Natural killer cell treated with Interleukin-12 subunit alpha and Interleukin-12 subunit beta and Interleukin-15 and Interleukin-18, amount 100 ng/mL, for 72 hours (primary cell): ENCODE measurements at places on chromosomes 4 and X.

GRCh38 chrX:134457708-134458107 is 2.3 kb upstream of the HPRT1 start:
- DNase-seq: no peak

DNA sequence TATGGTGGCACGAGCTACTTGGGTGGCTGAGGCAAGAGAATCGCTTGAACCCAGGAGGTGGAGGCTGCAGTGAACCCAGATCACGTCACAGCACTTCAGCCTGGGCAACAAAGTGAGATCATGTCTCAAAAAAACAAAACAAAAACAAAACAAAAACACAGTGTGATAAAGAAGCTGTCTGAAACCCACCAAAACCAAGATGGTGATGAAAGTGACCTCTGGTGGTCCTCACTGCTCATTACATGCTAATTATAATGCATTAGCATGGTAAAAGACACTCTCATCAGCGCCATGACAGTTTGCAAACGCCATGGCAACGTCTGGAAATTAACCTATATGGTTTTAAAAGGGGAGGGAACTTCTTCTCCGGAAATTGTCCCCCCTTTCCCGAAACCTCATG is 29.4 kb upstream of the OPHN1 start:
- DNase-seq: peak; percentile 68

GRCh38 chr4:16532240-16532970 is 306.1 kb upstream of the TAPT1 start:
- no peak for DNase-seq

DNA sequence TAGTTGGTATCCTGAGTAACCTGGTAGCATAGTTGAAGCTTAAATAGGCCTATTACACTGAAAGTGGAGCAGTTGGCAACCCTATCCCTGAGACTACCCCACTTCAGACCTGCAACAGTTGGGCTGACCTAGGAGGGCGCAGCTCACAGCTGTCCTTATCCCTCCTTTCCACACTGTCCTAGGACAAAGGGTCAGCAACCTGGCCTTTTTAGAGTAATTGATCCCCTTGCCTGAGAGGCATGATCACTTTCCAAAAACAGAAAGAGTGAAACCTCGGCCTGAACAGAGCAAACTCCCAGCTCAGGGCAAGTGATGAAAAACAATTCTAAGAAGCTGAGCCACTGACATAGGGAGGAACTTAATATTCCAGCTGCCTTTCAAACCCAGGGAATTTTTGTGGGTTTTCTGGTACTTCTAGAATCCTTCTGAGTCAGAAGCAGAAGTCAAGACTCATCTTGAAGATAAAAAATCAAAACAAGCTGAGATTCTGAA is 94.9 kb upstream of the MYOZ2 start:
- no peak for DNase-seq

GRCh38 chr4:77931452-77932135 is 69.0 kb downstream of the MRPL1 start:
- no peak for DNase-seq

GRCh38 chr4:56416349-56416748 is 19.1 kb downstream of the PPAT start:
- no peak for DNase-seq

DNA sequence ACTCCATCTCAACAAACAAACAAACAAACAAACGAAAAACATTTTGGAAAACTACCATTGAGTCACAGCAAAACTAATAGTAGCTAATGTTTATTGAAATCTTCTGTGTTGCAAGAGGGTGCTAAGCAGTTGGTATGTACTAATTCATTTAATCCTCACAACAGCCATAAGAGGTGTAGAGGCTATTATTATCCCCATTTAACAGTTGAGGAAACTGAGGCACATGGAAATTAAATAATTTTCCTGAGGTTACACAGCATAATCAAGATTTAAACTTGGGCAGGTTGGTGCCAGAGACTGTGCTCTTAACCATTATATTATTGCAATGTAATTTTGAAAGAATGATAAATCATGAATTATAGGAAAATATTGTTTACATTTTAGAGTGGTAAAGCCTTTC is 17.5 kb upstream of the RHOH start:
- DNase-seq: no peak

GRCh38 chr4:64399313-64400109 is 9.7 kb downstream of the TECRL start:
- DNase-seq: no peak

DNA sequence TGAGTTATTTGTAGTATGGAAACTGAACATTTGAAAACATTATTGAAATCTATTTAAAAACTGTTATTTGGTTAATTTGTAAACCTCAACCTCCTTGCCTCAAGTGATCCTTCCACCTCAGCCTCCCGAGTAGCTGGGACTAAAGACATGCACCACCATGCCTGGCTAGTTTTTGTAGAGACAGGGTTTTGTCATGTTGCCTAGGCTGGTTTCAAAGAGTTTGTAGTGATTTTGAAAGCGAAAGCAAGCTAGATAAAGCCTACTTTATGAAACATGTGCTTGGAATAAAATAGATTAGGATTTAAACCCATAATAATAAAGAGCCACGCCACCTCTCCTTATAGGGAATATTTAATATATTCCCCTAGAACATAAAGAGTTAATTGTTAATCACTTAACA is 23.5 kb downstream of the ARSJ start:
- no peak for DNase-seq

- no peak for DNase-seq
These were observed 83.6 kb downstream of the NBDY start for GRCh38 chrX:56812515-56813105.

DNA sequence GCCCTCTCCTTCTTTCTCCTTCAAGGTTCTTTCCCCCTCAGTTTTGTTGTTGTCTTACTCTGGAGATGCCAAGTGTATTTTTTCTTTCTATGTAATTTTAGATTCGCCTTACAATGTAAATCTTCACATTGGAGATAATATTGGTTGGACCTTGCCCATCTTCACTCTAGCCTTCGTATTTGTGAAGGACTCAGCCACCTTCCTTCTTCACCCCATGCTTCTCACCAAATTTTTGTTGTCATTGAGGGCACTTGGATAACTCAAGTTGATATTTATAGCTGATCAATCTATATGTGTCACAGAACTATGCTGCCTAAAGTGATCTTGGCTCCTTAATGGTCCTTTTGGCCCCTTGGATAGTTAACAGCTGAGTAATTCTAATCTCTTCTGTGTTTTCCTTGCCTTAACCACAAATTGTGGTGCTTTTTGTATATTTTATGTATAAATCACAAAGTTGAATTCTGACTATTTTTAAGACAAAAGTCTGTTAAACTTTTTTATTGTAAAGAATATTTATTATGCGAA is 6.5 kb downstream of the SPRY1 start:
- DNase-seq: no peak

GRCh38 chr4:180650273-180650672 is 1592.9 kb upstream of the TENM3 start:
- no peak for DNase-seq

DNA sequence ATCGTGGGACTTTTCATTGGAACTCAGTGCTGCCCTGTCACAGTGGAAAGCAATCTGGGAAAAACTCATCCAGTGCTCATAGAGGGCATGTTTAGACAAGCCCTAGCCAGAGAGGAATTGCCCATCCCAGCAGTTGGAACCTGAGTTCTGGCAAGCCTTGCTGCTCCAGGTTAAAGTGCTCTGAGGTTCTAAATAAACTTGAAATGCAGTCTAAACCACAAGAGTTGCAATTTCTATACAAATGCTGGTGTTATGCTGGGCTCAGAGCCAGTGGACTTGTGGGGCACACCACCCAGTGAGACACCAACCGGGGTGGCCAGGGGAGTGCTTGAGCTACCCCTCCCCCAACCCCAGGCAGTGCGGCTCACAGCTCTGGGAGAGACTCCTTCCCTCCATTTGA is 142.8 kb upstream of the PPP1R2C start:
- no peak for DNase-seq

DNA sequence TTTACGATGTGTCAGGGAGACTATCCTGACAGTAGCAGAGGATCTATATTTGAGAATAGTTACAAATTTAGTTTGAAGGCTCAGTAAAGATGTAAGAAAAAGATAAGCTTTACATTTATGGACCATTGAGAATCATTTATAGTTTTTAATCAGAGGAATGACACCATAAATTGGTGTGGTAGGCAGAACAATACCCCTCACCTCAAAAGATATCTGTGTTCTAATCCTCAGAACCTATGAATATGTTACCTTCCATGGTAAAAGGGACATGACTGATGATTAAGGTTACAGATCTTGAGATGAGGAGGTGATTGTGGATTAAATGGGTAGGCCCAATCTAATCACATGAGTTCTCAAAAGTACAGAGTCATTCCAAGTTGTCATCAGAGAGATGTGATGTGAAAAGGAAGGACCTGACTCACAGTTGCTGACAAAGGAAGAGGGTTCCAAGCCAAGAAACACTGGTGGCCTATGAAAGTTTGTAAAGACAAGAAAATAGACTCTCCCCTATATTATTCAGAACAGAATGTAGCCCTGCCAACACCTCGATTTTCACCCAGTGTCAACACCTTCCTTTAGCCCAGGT is 27.0 kb downstream of the EREG start:
- no peak for DNase-seq

- no peak for DNase-seq
These were observed 43.0 kb downstream of the ZFYVE28 start for GRCh38 chr4:2375427-2375826.

- DNase-seq: no peak
These were observed 368.8 kb downstream of the ANKRD50 start for GRCh38 chr4:124343661-124344171.
